Right renal cortex interstitium (tissue), 3 donors: ENCODE measurements at places on chromosomes 5 and 9. TPM values are rescaled to one million over a fixed set of nuclear protein-coding genes. Genes with fewer than 3 reads are reported as not detected.

OR1J2 gene
- polyA plus RNA-seq = not detected

IL4 gene
- polyA plus RNA-seq = not detected

ADRA1B gene
- polyA plus RNA-seq = 2.3 TPM

CTSV gene
- 38.4 TPM for polyA plus RNA-seq

PHF24 gene
- 0.17 TPM for polyA plus RNA-seq

PPP3R2 gene
- polyA plus RNA-seq = not detected

SEMA4D gene
- polyA plus RNA-seq = 40.7 TPM

INSL6 gene
- 0.19 TPM for polyA plus RNA-seq

MORN5 gene
- polyA plus RNA-seq = 2.4 TPM

EGFLAM gene
- polyA plus RNA-seq = 10.7 TPM

DPH7 gene
- polyA plus RNA-seq = 33.1 TPM

SLC6A18 gene
- 4.7 TPM for polyA plus RNA-seq

SPINK5 gene
- polyA plus RNA-seq = 0.28 TPM

TEX48 gene
- not detected for polyA plus RNA-seq

GARIN3 gene
- polyA plus RNA-seq = not detected

GPX8 gene
- polyA plus RNA-seq = 79.3 TPM

RICTOR gene
- 25.6 TPM for polyA plus RNA-seq

ABLIM3 gene
- 1.5 TPM for polyA plus RNA-seq

AQP3 gene
- 45.8 TPM for polyA plus RNA-seq

N4BP3 gene
- polyA plus RNA-seq = 3.8 TPM

CREB3 gene
- 42.4 TPM for polyA plus RNA-seq

MACIR gene
- polyA plus RNA-seq = 19.6 TPM

LRRC19 gene
- 15.3 TPM for polyA plus RNA-seq

TRIM52 gene
- polyA plus RNA-seq = 24.4 TPM

IFNA2 gene
- not detected for polyA plus RNA-seq

RNF183 gene
- polyA plus RNA-seq = 5.8 TPM

GLT6D1 gene
- polyA plus RNA-seq = not detected

ZCCHC7 gene
- 23.2 TPM for polyA plus RNA-seq

LCP2 gene
- polyA plus RNA-seq = 3.0 TPM

TMEM252 gene
- 8.5 TPM for polyA plus RNA-seq

FOXD4L5 gene
- 0.29 TPM for polyA plus RNA-seq

HTR4 gene
- polyA plus RNA-seq = 0.04 TPM

GPRIN1 gene
- polyA plus RNA-seq = 1.7 TPM

CDH6 gene
- 63.4 TPM for polyA plus RNA-seq

CDKN2A gene
- not detected for polyA plus RNA-seq

CLIC3 gene
- polyA plus RNA-seq = 0.38 TPM

CDH9 gene
- polyA plus RNA-seq = 12.7 TPM

KDM4C gene
- 17.5 TPM for polyA plus RNA-seq

SPATA9 gene
- polyA plus RNA-seq = 1.9 TPM

LCN9 gene
- not detected for polyA plus RNA-seq

SLC30A5 gene
- polyA plus RNA-seq = 95.5 TPM

BARX1 gene
- 0.10 TPM for polyA plus RNA-seq

CARTPT gene
- not detected for polyA plus RNA-seq

C9orf50 gene
- polyA plus RNA-seq = 0.35 TPM

ZBED3 gene
- 31.4 TPM for polyA plus RNA-seq

CAVIN4 gene
- polyA plus RNA-seq = 3.0 TPM
